ENCODE measurements at places on chromosomes 3 and 15.

DNA sequence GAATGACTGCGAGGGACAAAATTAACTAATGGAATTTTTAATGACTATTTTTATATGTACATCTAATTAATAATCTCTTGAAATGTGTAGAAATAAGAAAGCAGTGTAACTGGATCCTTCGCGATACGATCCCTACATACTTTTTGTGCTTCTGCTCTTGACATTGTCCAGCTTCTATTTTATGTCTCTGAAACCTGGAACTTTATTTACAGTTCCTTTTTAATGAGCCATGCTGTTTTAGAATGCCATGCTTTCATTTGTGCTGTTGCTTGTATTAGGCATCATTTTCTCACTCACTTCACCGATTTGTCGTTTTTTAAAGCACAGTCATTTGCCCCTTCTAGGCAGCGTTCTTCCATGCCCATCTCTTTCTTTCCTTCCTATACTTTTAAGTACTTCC is 301.3 kb downstream of the EDEM1 start:
- DNase-seq: no peak

- DNase-seq: no peak
These were observed 7.0 kb downstream of the CHAC1 start for GRCh38 chr15:40960151-40960885.

GRCh38 chr15:90142216-90143165 is 40.2 kb upstream of the IDH2 start:
- DNase-seq: no peak

- no peak for DNase-seq
These were observed 15.9 kb downstream of the ABHD2 start for GRCh38 chr15:89104172-89104564.

- DNase-seq: peak; percentile 19
These were observed 2.4 kb downstream of the TSC22D2 start for GRCh38 chr3:150410311-150411105.

GRCh38 chr3:81195478-81195877 is 566.0 kb downstream of the GBE1 start:
- no peak for DNase-seq

GRCh38 chr3:51508255-51508654 is 8.4 kb upstream of the DCAF1 start:
- DNase-seq: no peak

- no peak for DNase-seq
These were observed 13.0 kb downstream of the SLC9A9 start for GRCh38 chr3:143835312-143835711.

GRCh38 chr3:4776399-4776979 is 202.7 kb upstream of the BHLHE40 start:
- no peak for DNase-seq

- DNase-seq: no peak
These were observed 1.2 kb downstream of the CFAP91 start for GRCh38 chr3:119703820-119704531.

DNA sequence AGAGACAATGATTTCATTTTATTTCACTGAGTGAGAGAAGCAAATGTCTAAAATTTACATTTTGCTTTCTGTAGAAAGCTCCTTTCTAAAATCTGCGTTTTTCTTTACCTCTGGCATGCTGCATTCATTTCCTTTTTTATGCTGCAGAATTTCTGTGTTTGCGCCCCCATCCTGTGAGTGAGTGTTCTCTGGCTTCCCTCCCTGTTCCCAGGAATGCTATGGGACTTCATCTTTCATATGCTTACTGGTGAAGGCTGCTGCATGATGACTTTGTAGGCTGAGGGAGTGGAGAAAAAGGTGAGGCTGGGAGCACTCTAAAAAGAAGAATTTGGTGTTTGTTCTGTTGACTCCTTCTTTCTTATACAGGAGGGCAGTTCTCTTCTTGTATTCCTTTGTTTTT is 7.7 kb upstream of the TMC3 start:
- DNase-seq: no peak

- DNase-seq: no peak
These were observed 42.1 kb downstream of the DNAJB8 start for GRCh38 chr3:128424508-128425069.

DNA sequence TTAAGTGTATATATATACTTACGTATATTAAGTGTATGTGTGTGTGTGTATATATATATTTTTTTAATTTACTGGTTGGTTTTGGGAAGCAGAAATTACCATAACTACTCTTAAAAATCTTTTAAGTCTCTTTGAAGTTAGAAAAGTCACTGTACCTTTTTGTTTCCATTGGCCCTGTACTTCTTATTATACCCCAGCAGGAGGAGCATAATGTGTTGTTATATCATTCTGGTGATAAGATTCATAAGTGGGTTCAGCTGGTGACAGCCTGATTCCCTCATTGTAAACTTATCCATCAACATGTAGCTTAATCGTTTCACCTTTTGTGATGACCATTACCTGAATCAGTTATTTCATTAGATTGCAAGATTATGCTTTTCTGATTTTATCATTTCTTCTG is 30.8 kb downstream of the MLH1 start:
- no peak for DNase-seq

- DNase-seq: no peak
These were observed 38.4 kb upstream of the TERB2 start for GRCh38 chr15:44918136-44918535.

DNA sequence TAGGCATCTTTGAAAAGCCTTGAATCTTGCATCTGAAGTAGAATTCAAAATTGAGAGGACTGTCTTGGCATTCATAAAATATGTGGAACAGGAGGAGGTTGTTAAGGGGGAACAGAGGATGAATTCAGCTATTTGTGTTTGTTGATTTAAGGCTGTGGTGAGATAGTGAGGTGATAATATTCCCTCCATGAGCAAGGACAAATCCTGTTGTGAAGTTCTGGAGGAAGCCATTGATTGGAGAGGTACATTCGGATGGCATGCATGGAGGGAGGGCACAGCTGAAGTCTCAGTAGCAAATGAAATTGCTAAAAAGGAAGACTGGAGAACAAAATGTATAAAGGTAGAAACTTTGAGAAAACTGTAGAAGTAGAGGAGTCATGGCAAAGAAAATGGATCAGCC is 443.8 kb downstream of the NLGN1 start:
- no peak for DNase-seq

All from hippocampal formation (tissue), 2 donors.